ENCODE measurements at places on chromosomes 3 and 15.

- DNase-seq: no peak
Observed at GRCh38 chr3:24374801-24375200, 119.8 kb downstream of the THRB start.

GRCh38 chr3:50322386-50323091, at the start of gene HYAL2:
TSS of gene HYAL2 (minus strand) at chr3:50322745. CDS start at chr3:50320489, 2,256 bp downstream.
- DNase-seq: no peak

GRCh38 chr15:56254265-56254664, 10.6 kb upstream of the RFX7 start:
- DNase-seq: no peak

GRCh38 chr3:186798239-186798874, 7.9 kb downstream of the RFC4 start:
- no peak for DNase-seq

GRCh38 chr15:27092390-27092789, 121.4 kb downstream of the GABRG3 start:
- DNase-seq: no peak

- no peak for DNase-seq
Observed at GRCh38 chr15:28861031-28861534, 12.6 kb upstream of the GOLGA6L7 start.

DNA sequence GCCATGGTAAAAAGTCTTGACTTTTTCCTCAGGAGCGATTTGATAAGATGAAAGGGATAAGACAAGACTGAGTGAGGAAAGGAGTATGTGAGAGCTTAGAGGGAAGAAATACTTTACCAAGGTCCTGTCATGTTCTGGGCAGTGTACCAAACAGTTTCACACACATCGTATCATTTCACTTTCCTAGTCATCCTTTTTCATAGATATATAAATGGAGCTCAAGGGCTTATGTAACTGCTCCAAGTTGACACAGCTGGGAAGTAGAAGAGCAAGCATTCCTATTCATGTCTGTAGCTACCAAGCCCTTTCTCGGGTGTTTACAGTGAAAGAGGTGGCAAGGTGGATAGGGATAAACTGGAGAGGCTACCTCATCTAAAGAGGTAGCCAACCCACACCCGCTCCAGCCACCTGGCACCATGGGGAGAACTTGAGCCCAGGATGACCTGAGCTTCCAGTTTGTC, 57.4 kb downstream of the MRPS25 start:
- DNase-seq: peak; percentile 68

- no peak for DNase-seq
Observed at GRCh38 chr3:94887065-94887464, 824.2 kb downstream of the NSUN3 start.

DNA sequence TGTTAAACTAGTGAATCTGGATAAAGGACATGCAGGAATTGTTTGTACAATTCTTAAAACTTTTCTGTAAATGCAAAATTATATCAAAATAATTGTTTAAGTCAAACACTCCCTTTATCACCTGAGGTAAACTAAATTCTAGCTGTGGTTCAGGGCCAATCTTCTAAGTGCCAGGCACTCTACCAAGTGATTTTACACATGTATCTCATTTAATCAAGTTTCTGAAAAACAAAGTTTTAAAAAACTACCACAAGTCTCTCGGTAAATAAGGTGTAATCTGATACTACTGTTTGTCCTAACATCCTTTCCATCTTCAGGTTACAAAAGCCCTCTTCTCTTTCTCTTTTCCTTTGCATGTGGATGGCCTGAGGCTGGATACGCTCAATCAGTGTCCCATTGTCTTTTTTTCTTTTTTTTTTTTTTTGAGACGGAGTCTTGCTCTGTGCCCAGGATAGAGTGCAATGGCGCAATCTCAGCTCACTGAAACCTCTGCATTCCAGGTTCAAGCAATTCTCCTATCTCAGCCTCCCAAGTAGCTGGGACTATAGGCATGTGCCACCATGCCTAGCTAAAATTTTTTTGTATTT, 19.3 kb downstream of the IFT80 start:
- DNase-seq: no peak

DNA sequence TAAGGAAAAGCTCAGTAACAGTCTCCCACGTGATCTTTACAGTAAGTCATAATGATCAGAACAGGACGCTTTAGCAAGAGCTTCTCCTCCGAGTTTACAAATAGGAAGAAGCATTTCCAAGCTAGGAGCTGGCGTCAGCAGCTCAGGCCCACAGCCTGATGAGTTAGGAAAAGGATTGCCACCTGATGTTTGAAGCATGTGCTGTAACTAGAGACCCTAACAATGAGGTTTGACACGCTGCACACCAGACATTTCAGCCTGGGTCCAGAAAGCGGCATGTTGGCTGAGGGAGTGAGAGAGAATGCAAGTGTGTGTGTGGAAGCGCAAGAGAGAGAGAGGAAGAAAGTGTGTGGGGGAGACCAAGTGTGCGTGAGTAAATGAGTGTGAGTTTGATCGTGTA, 47.3 kb downstream of the TLE3 start:
- no peak for DNase-seq

- no peak for DNase-seq
Observed at GRCh38 chr3:133366921-133367320, 32.9 kb upstream of the BFSP2 start.

- no peak for DNase-seq
Observed at GRCh38 chr3:194119831-194120590, 15.9 kb upstream of the HES1 start.

DNA sequence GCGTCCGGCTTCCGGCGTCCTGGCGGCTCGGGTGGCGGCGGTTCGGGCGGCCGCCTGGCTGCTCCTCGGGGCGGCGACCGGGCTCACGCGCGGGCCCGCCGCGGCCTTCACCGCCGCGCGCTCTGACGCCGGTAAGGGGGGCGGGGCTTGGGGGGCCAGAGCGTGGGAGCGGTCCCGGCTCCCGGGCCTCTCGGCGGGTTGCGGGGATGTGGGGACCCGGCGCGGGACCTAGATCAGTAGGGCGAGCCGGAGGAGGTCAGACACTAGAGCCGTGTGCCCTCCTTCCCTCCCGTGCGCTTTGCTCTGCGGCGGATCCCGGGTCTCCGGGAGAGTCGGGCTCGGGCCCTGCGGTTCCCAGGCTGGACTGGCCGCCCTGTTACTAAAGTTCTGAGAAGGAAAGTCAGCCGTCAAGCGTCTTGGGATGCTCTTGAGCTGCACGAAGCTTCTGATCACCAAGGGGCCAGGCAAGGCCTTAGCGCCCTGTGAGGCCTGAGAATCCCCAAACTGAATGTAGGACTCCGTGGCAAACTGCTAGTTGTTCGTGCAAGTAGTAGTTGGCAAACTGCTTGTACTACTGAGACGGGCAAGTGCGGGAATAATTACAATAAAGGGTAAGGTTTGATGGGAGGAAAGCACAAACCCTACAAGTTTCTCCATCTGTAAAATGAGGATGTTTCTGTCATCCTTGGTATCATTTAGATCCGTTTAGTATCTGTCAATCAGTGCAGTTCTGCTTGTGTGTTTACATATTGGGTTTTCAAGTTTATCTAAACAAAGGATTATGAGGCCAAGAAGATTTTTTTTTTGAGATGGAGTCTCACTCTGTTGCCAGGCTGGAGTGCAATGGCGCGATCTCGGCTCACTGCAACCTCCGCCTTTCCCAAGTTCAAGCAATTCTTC, 587 bp downstream of the PIGX start:
- DNase-seq: peak; percentile 19

- no peak for DNase-seq
Observed at GRCh38 chr15:32656496-32656895, 15.0 kb downstream of the SCG5 start.

GRCh38 chr3:136982520-136983138, 24.8 kb downstream of the IL20RB start:
- DNase-seq: no peak

DNA sequence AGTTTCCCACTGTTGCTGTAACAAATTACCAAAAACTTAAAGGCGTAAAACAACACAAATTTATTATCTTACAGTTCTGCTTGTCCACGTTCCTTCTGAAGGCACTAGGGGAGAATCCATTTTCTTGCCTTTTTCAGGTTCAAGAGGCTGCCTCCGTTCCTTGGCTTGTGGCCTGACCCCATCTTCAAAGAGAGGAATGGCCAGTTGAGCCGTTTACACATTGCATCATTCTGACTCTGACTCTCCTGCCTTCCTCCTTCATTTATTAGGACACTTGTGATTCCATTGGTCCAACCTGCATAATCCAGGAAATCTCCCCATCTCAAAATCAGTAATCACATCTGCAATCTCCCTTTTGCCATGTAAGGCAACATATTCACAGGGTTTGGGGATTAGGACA, 122.7 kb upstream of the BHLHE40 start:
- DNase-seq: no peak

DNA sequence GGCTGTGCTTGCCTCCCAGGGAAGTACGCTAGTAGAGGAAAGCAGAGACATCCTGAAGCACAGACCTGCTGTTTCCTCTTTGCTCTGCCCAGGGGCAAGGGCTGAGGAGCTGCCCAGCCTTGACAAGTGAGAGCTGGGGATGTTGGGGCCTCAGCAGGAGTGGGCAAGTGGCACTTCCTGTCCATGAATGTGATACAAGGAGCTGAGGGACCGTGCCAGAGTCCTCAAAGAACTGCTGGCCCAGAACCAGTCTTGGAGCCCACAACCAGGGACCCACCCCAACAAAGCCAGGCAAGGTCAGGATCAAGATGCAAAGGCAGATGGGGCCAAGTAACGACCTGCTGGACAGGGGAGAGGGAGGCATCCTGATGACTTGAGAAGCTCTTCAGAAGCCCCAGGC, 70.3 kb downstream of the TRIM42 start:
- DNase-seq: no peak

- no peak for DNase-seq
Observed at GRCh38 chr3:140695361-140696061, 17.6 kb downstream of the TRIM42 start.

DNA sequence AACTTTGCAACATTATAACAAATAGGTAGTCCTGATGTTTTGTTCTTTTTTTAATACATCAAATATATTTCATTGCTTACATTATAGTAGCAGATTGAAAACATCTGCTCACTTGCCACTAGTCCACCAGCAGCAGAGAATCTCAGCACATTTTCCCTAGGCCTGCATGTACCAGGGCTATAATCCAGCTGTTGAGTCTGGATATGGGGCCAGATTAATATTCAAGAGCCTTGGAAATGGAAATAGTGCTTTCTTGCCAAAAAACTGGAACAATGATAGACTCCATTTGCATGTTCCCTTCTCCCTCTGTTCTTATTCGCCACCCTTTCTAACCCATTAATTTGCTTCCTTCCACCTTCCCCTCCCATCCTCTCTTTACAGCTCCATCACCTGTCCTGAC, 288.0 kb downstream of the EPHA3 start:
- DNase-seq: no peak

- peak; percentile 18 for DNase-seq
Observed at GRCh38 chr3:167814441-167814951, 79.0 kb downstream of the SERPINI1 start.

- DNase-seq: no peak
Observed at GRCh38 chr3:141271279-141272030, 39.8 kb downstream of the PXYLP1 start.

DNA sequence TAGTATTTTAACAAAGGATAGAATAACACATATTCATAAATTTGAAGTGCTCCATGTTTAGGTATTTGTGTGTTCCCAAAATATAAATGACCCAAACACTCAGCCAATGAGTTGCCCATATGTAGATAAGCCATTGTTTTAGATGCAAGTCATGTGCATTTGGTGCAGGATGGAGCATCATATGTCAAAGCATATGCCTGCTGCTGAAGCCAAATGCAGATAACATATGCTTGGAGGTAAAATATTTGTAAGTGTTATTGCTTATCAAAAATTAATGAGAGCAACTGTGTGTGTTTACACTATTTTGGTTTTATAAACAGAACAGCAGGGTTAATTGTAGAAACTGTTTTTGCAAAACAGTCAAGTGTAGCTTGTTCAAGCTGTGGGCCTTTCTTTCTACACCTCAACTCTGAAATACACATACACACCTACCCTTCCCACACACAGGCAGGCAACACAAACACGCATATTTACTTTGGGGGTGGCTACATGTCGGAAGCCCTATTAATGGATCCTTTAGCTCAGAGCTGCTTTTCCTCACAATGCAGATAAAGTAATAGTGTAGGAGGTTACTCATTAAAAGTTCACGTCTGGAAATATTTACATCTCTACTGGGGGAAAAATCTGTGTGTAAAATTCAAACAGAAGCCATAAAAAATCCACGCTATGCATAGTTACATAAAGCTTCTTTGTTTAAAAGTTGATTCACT, 521.4 kb downstream of the ZNF385D start:
- no peak for DNase-seq

GRCh38 chr15:81856001-81856633, 189.7 kb downstream of the MEX3B start:
- DNase-seq: no peak

DNA sequence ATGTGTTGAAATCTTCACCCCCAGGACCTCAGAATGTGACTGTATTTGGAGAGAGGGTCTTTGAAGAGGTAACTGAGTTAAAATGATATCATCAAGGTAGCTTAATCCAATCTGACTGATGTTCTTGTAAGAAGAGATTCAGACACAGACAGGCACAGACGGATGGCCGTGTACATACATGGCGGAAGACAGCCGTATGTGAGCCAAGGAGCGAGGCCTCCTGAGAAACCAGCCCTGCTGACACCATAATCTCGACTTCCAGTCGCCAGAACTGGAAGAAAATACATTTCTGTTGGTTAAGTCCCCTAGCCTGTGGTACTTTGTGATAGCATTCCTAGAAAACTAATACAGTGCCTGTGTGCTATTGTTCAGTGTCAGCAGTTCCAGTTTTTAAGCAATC, 73.6 kb downstream of the APBA2 start:
- no peak for DNase-seq

DNA sequence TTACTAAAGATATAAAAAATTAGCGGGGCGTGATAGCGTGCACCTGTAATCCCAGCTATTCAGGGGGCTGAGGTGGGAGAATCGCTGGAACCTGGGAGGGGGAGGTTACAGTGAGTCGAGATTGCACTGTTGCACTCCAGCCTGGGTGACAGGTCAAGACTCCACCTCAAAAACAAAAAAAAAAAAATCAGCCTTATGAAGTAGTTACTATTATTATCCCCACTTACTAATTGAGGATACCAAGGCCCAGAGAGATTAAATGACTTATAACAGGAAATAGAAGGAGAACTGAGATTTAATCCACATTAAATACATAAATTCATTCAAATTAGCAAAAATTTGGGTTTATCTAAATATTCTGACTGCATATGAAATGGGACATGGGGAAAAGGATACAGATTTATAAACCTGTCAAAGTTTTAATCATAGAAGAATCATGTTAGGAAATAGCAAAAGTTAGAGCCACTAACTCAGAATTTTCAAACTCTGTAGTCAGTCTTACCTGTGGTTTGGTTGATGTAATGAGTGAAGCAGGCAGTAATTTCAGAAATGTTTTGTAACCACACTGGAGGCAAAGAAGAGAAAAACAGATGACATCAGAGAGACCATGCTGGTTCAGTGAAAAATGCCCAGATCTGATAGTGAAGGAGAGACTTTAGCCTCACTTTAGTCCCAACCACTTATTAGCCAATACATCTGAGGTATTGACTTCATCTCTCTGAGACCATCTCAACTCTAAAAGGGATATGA, 25.0 kb upstream of the ACAP2 start:
- DNase-seq: no peak
